ENCODE measurements at places on chromosomes 11 and 22. TPM values are rescaled to one million over a fixed set of nuclear protein-coding genes. Genes with fewer than 3 reads are reported as not detected.

CEND1 gene
- 11.3 TPM for total RNA-seq

OR8H1 gene
- not detected for total RNA-seq

GGT5 gene
- 1.3 TPM for total RNA-seq

OVCH2 gene
- total RNA-seq = not detected

DEUP1 gene
- total RNA-seq = 0.31 TPM

PLAAT2 gene
- not detected for total RNA-seq

DYNC2H1 gene
- 87.3 TPM for total RNA-seq

NXPE1 gene
- total RNA-seq = not detected

Measured in parietal lobe (tissue), 2 donors.